ENCODE measurements at places on chromosomes 4 and X. TPM values are rescaled to one million over a fixed set of nuclear protein-coding genes. Genes with fewer than 3 reads are reported as not detected.

The SFRP2 gene
- 91.0 TPM for total RNA-seq

DNA sequence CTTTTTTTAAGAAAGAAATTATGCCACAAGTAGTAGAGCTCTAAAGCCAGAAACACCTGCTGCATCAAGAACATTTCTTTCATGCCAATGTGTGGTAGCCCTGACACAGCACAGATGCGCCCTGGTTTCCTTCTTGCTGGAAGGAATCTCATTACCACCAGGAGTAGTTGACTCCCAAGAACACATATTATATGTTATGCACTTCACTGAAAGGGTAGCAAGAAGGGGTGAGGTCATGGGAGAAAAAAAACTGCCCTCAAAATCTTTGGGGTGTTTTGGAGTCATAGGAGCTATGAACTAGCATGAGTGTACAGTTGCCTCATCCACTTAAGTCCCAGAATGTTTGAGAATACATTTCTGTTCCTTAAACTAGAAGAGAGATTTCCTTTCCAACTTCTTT is 185.8 kb upstream of the C1QTNF7 start:
- no peaks in the 10 kb centered on the region for H3K4me1 ChIP-seq
- no peaks in the 10 kb centered on the region for H3K27me3 ChIP-seq
- H3K4me3 ChIP-seq, result no peak overlapping the region
- DNase-seq, result no peak
- no peak overlapping the region for H3K27ac ChIP-seq

GRCh38 chr4:40842318-40842717 is 92.6 kb downstream of the NSUN7 start:
- H3K36me3 ChIP-seq, result no peaks in the 10 kb centered on the region
- no peaks in the 10 kb centered on the region for H3K27me3 ChIP-seq
- no peaks in the 10 kb centered on the region for H3K4me1 ChIP-seq
- H3K4me3 ChIP-seq, result no peak overlapping the region

The PRRG1 gene
- total RNA-seq, result 17.8 TPM

GRCh38 chr4:1206299-1207156 is 34.1 kb upstream of the SPON2 start:
- no peaks in the 10 kb centered on the region for H3K27me3 ChIP-seq
- DNase-seq, result peak; percentile 38
- no peak overlapping the region for H3K27ac ChIP-seq
- H3K4me1 ChIP-seq, result no peaks in the 10 kb centered on the region

The USP17L25 gene
- not detected for total RNA-seq

DNA sequence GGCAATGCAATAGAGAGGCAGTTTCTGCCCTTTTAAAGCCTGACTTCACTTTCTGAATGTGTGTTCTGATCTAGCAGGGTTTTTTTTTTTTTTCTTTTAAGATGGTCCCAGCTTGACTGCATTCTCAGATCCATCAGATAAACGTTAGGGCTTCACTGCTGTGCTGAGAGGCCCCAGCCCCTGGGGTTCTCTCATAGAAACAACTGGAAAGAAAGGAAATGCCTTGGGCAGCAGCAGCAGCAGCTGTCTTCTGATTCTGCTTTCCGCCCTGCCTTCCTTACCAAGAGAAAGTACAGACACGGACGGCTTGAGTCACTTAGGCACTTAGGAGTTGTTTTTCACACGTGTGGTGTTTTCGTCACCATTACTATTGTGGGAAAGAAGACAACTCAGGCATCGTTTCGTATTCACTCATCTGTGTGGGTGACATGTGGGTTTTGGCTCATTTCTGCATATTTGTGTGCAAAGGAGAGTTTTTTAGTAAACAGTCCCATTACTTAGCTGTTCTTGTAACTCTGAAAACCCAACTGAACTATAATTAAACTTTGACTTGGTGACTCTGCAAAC is 172.0 kb downstream of the PTTG2 start:
- no peak for DNase-seq
- no peak overlapping the region for H3K4me3 ChIP-seq
- no peaks in the 10 kb centered on the region for H3K27me3 ChIP-seq

DNA sequence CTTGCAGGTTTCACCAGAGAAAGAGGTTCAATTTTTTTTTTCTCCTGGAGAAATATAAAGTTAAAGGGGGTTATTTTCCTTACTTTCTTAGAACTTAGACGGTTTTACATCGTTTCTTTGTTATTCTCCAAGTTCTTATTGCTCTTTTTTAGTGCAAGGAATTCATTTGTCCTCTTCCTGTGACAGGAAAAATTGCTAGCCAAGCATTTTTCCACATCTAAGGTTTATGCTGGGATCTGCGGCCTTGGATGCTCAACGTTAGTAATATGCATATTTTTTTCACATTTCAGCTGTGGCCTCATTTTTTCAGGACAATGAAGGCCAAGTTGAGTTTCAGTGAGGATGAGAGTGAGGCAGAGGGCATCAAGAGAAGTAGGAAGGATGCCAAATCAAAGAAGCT is 948.9 kb downstream of the PCDH19 start:
- H3K4me3 ChIP-seq, result no peak overlapping the region
- H3K27me3 ChIP-seq, result no peaks in the 10 kb centered on the region
- H3K27ac ChIP-seq, result no peak overlapping the region
- H3K36me3 ChIP-seq, result no peaks in the 10 kb centered on the region
- no peak for DNase-seq

- H3K27ac ChIP-seq, result no peak overlapping the region
- H3K4me1 ChIP-seq, result peaks cover 2% of the 10 kb centered on the region
- DNase-seq, result no peak
- H3K36me3 ChIP-seq, result no peaks in the 10 kb centered on the region
- H3K4me3 ChIP-seq, result no peak overlapping the region
- H3K27me3 ChIP-seq, result no peaks in the 10 kb centered on the region
Measured at GRCh38 chrX:46204721-46205422, 340.3 kb downstream of the ZNF674 start.

All from aorta (tissue), 5 donors.